ENCODE measurements at places on chromosomes 12 and 14.

- no peak for DNase-seq
These were observed 31.5 kb downstream of the SPTB start for GRCh38 chr14:64848239-64848638.

GRCh38 chr12:106113042-106113441 is 25.7 kb downstream of the NUAK1 start:
- DNase-seq = no peak

DNA sequence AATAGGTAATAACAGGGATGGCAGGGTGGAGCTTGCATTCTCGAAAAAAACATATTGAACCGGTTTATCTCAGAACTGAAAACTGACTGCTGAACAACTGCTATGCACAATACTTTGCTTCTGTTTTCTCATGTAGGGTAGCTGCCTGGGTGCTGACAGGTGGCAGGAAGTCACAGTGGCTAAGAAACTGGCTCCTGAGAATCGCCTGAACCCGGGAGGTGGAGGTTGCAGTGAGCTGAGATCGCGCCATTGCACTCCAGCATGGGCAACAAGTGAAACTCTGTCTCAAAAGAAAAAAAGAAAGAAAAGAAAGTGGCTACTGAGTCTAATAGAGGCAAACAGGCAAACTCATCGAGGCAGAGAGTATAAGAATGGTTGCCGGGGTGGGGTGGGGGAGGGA is 113.1 kb downstream of the CCDC60 start:
- no peak for DNase-seq

DNA sequence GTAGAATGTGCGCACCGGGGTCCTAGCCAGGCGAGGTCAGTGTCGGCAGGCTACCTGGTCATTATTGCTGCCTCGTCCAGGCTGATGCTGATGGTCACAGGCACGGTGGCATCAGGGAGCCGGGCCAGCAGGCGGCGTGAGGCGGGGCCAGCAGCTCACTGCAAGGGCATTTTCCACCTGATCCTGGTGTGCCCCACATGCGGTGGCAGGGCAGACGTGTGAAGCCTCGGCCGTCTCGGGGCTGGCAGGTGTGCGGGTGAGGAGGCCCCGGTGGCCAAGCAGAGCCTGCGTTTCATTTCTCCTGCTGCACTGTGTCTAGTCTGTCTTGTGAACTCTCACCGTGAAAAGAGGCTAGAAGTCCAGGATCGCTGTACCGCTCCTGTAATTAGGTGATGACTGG is 12.0 kb upstream of the AMN start:
- no peak for DNase-seq

- DNase-seq = no peak
These were observed 4.6 kb upstream of the KRT2 start for GRCh38 chr12:52656616-52657015.

All from stimulated activated CD4-positive, alpha-beta T cell treated with anti-CD3 and anti-CD28 coated beads, Interleukin-15, amount 100 ng/mL, for 1 hour (primary cell).